ENCODE measurements at places on chromosomes 2 and 18. TPM values are rescaled to one million over a fixed set of nuclear protein-coding genes. Genes with fewer than 3 reads are reported as not detected.

The IKZF2 gene
- total RNA-seq = 3.9 TPM

The PLGLB1 gene
- not detected for total RNA-seq

The PLEK gene
- 1.5 TPM for total RNA-seq

DNA sequence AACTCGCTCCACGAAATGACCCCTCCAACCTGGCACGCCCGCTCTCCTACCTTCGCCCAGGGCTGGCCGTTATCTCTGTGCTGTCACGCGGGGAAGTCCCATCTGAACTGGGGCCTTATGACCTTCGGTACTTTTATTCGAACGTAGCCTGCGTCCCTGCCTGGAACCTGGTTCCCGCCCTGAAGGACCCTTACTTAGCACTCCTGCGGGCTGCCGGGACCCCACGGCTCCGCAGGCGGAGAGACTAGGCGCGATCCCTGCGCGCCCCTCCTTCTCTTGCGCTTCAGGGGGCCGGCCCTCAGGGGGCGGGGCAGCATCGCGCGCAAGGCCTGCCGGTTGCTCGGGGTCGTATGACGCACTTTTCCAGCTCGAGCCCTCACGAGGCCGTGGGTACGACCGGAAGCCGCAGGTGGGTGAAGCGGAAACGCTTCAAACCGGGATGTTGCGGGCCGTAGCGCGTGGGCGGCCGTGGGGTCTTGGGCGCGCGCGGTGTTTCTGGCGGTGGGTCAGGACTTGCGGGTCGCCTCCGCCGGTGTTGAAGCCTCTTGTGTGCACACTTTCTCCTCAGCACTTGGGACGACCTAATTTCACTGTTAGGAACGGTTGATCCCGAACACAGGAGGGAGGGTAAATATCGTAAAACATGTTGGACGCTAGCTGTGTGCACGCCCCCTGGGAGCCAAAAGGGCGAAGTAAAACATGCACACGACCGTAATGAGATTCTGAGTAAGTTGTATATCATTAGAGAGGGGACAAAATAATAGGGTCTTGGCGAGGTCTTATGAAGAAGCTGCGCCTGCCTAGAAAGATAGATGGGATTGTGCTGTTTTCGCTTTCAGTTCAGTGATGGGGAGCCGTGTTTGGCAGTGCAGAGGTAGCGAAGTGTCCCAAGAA, at the start of the genes LIPT1 and TSGA10:
LIPT1 (plus strand) TSS at position 325 of the 894 bp plus-strand sequence. CDS start 6,991 bp downstream, outside the sequence.
TSGA10 (minus strand) TSS at position 300 of the 894 bp plus-strand sequence. CDS start 45,503 bp downstream, outside the sequence.
- H3K27ac ChIP-seq = peak within 1 kb of the TSS; percentile 83
- peak; percentile 95 for DNase-seq
- peaks cover 12% of the 10 kb centered on the region for H3K36me3 ChIP-seq
- peaks cover 13% of the 10 kb centered on the region for H3K4me1 ChIP-seq

GRCh38 chr18:21112543-21113105, 1.0 kb upstream of the ROCK1 start:
- peak overlapping the region; percentile 99 for H3K4me3 ChIP-seq
- DNase-seq = no peak
- H3K4me1 ChIP-seq = peaks cover 20% of the 10 kb centered on the region
- no peaks in the 10 kb centered on the region for H3K36me3 ChIP-seq
- H3K27ac ChIP-seq = peak overlapping the region; percentile 99

GRCh38 chr2:181642086-181642485, 14.8 kb downstream of the CERKL start:
- H3K4me1 ChIP-seq = no peaks in the 10 kb centered on the region
- H3K4me3 ChIP-seq = no peak overlapping the region
- H3K27ac ChIP-seq = no peak overlapping the region
- H3K36me3 ChIP-seq = no peaks in the 10 kb centered on the region
- DNase-seq = no peak

GRCh38 chr2:28747714-28748113, 3.9 kb upstream of the PPP1CB start:
- H3K27ac ChIP-seq = peak overlapping the region; percentile 100
- H3K27me3 ChIP-seq = no peaks in the 10 kb centered on the region
- no peaks in the 10 kb centered on the region for H3K36me3 ChIP-seq
- H3K4me1 ChIP-seq = peaks cover 24% of the 10 kb centered on the region
- DNase-seq = no peak

GRCh38 chr2:18741895-18742732, 152.7 kb upstream of the NT5C1B start:
- H3K4me3 ChIP-seq = no peak overlapping the region
- no peak overlapping the region for H3K27ac ChIP-seq
- H3K4me1 ChIP-seq = no peaks in the 10 kb centered on the region
- no peak for DNase-seq

- H3K27ac ChIP-seq = no peak overlapping the region
- peaks cover 4% of the 10 kb centered on the region for H3K4me1 ChIP-seq
- no peaks in the 10 kb centered on the region for H3K27me3 ChIP-seq
- DNase-seq = no peak
- H3K4me3 ChIP-seq = no peak overlapping the region
These were observed 70.5 kb upstream of the DLX2 start for GRCh38 chr2:172173174-172173706.

GRCh38 chr2:209431701-209432100, 7.9 kb downstream of the MAP2 start:
- H3K4me3 ChIP-seq = no peak overlapping the region
- H3K36me3 ChIP-seq = no peaks in the 10 kb centered on the region
- H3K27ac ChIP-seq = peak overlapping the region; percentile 40
- H3K27me3 ChIP-seq = no peaks in the 10 kb centered on the region
- no peak for DNase-seq

GRCh38 chr18:59233017-59233410, 13.1 kb downstream of the GRP start:
- H3K36me3 ChIP-seq = no peaks in the 10 kb centered on the region
- H3K4me1 ChIP-seq = no peaks in the 10 kb centered on the region
